Bronchial epithelial cell (primary cell): ENCODE measurements at places on chromosomes 11 and 22.

DNA sequence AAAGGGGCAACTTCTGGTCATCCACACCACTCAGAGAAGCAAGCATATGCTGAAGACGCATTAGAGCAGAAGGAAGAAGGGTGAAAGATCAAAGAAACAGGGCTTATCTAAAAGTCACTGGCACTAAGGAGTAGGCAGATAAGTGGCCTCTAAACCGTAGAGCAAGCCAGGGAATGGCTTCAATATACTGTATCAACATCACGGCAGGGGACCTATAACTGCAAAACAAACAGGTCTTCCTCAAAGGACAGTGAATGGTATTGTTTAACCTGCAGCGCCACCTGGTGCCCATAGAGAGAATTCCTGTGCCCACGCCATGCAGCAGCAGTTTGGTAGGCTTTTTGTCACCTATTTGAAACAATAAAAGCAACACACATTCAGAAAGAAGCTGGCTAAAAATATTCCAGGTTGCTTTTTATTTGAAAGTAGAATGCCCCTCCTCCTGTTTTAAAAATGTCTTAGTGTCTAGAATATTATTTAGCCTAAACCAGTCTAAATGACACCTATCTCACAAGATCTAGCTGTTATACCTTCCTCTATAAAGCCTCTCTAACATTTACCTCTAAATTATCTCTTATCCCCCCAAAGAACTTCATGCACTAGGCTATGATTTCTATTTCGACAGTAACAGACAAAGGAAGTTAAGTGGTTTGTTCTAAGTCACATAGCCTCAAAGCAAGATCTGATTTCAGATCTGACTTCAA, 21.8 kb downstream of the SNX19 start:
- DNase-seq, result peak; percentile 48

GRCh38 chr11:129814244-129815014, 1.2 kb upstream of the TMEM45B start:
- DNase-seq, result no peak

- no peak for DNase-seq
Measured at GRCh38 chr11:5258543-5259262, 4.1 kb upstream of the HBG2 start.

DNA sequence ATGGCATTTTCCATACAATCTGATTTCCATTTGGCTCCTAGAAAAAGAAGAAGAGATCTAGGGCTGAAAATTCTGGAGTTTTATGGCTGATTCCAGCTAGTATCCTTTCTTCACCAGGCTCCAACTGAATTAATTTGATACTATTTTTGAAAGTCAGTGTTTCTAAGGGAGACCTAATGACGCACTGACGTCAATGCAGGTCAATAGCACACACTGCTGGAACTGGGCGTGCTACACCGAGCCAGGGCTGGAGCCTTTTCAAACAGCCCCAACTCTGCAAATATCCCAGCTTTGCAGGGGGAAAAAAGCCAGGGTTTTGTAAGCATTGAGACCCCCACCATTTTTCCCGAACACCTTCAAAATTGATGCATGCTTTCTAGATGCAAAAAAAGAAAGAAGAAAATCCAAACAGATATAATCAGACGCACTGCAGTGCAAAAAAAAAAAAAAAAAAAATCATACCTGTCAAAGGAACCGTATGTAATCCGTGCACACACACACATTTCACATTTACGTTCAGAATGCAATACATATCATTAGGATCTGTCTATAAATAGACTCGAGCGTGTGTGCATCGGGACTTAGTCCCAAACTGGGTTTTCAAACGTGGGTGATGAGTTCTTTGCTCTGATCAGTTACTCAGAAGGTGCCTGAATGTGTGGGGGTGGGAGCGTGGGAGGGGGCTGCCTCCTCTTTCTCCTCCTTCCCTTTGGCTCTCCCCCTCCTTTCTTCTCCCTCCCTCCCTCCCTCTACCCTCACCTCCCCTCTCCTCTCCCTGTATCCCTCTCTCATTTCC, 124.5 kb upstream of the HSD17B12 start:
- DNase-seq, result no peak

- peak; percentile 13 for DNase-seq
Measured at GRCh38 chr22:30694171-30694639, 469 bp upstream of the OSBP2 start.

GRCh38 chr22:12601870-12602779, 2925.9 kb upstream of the OR11H1 start:
- DNase-seq, result no peak
